ENCODE measurements at places on chromosomes 2 and 18. TPM values are rescaled to one million over a fixed set of nuclear protein-coding genes. Genes with fewer than 3 reads are reported as not detected.

- DNase-seq: no peak
Observed at GRCh38 chr2:127552336-127552735, 16.9 kb downstream of the MYO7B start.

GRCh38 chr2:190121971-190122370, 59.4 kb upstream of the MSTN start:
- DNase-seq: no peak

DNA sequence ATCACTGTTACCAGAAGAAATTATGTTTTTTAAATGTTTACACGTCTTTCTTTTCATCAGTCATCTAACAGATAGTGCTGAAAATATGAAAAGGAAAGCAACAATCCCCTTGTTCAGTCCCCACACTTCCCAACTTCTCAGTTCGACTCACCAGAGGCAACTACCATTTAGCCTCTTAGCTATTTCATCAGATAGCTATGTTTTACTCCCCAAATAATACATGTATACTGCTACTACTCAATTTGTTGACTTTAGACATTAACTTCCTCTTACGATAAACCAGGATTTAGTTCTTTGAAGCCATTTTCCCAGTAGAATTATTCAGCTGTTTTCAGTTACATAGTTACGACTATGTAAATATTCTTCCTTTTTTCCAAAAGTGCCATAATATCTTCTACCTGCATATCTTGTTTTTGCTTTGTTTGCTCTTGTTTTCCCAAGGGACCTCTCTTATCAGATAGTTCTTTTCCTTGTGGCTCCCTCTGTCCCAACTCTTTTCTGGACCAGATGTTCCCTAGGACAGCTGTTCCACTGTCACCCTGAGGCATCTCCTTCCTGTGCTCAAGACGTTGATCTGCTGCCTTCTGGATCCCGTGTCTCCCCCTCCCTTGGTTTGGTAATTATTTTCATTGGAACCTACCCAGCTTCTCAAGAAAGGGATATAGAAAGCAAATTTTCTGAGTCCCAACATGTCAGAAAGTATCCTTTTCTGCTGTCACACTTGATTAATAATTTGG, 289.3 kb upstream of the TANK start:
- DNase-seq: no peak

DNA sequence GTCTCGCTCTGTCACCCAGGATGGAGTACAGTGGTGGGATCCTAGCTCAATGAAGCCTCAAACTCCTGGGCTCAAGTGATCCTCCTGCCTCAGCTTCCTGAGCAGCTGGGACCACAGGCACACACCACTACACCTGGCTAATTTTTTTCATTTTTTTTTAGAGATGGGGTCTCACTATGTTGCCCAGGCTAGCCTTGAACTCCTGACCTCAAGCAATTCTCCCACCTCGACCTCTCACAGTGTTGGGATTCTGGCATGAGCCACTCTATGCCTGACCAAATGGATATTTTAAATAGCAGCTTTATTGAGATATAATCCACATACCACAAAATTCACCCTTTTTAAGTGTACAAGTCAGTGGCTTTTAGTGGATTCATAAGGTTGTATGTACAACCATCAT, 11.1 kb downstream of the RNF149 start:
- no peak for DNase-seq

EVA1A gene
- 0.72 TPM for total RNA-seq

DNA sequence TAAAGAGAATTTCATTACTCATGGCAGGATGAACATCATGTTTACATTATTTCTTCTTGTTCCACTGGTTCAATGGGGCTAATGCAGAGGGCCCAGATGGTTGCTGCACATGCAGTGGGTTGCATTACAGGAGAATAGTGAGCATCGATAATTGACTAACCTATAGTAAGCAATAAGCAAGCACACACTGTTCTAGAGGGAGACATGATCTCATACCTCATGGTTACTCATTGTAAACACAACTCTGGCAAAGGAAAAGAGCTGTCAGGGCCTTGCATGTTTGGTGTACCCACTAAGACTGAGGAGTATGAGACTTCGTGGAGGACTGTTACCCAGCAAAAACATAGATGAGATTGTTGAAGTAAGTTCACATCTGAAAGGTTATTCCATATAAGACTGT, 885.6 kb upstream of the VRK2 start:
- no peak for DNase-seq

DNA sequence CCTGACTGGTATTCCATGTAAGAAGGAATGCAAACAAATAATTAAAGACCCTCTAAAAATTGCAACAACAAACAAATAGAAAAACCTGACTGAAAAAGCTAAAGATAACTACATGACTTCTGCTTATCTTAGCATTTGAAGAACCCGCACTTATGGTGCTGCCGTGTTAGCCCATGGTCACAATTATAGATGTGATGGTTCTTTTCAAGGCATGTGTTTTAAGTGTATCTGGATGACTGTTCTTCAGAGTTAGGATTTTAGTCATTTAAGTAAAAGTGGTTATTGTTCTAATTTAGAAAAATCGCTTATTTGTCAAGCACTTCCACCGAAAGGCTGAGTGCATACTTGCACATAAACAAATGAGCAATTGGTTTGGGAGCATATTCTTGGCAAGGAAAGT, 77.3 kb downstream of the CPS1 start:
- no peak for DNase-seq
